IPS DF 19.7 (cell line): ENCODE measurements at places on chromosomes 7 and 10.

- DNase-seq, result no peak
Measured at GRCh38 chr7:99920149-99920548, 819 bp upstream of the TRIM4 start.

- DNase-seq, result no peak
Measured at GRCh38 chr7:50308203-50308531, 3.7 kb downstream of the IKZF1 start.

GRCh38 chr7:90236721-90237289, 8.2 kb upstream of the CFAP69 start:
- DNase-seq, result no peak

- DNase-seq, result no peak
Measured at GRCh38 chr10:116272440-116273283, at the start of gene GFRA1. Gene GFRA1, minus strand, starts transcription at chr10:116273206. Its CDS starts 1,177 bp downstream, at chr10:116272029.

- DNase-seq, result no peak
Measured at GRCh38 chr10:30151581-30152389, 92.4 kb upstream of the JCAD start.

DNA sequence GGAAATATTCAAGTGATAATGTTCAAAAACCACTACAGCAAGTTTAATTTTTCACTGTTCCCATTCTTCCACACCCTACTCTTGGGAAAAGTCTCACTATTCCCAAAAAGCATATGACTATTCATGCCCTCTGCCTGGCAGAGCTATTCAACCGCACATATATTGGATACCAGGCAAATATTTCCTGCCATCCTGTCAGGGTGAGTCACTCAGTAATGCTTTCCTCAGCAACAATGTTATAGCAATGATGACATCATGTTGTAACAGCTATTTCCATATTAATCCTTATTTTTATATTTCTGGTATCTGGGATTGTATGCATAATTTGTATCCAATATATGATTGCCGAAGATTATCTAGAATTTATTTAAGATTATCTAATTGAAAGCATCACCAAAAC, 114.0 kb upstream of the PLXDC2 start:
- DNase-seq, result no peak

GRCh38 chr10:25758041-25758457, 176.0 kb upstream of the MYO3A start:
- no peak for DNase-seq

DNA sequence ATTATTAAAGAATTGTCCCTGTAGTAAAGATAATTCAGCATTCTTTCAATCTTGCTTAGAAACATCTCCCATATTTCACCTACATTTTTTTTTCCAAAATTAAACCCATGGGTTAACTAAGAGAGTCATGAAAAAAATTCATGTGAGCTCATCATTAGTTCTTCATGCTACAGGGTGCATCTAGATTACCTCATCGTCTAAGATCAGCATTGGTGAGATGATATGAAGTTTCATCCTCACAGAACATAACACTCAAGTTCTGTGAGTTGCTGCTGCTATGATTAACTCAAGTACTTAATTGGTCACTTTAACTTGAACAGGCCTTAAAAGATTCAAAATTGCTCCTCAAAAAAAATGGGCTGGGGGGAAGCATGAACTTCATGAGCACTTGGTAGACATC, 50.0 kb downstream of the RAB11FIP2 start:
- DNase-seq, result no peak

DNA sequence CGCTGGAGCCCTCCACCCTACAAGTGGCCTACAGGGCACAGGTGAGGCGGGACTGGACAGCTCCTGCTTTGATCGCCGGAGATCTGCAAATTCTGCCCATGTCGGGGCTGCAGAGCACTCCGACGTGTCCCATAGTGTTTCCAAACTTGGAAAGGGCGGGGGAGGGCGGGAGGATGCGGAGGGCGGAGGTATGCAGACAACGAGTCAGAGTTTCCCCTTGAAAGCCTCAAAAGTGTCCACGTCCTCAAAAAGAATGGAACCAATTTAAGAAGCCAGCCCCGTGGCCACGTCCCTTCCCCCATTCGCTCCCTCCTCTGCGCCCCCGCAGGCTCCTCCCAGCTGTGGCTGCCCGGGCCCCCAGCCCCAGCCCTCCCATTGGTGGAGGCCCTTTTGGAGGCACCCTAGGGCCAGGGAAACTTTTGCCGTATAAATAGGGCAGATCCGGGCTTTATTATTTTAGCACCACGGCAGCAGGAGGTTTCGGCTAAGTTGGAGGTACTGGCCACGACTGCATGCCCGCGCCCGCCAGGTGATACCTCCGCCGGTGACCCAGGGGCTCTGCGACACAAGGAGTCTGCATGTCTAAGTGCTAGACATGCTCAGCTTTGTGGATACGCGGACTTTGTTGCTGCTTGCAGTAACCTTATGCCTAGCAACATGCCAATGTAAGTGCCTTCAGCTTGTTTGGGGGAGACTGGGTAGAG, at the start of gene COL1A2:
Gene COL1A2, plus strand, starts transcription at position 459 of the 704 bp plus-strand sequence. Its CDS starts 137 bp downstream, at position 596.
- no peak for DNase-seq

- no peak for DNase-seq
Measured at GRCh38 chr10:12742771-12743170, 258.7 kb downstream of the CCDC3 start.

GRCh38 chr10:88522715-88523114, 60.4 kb downstream of the RNLS start:
- DNase-seq, result no peak

GRCh38 chr7:121419201-121420148, 23.4 kb upstream of the FAM3C start:
- no peak for DNase-seq

GRCh38 chr7:107934991-107935770, 44.2 kb downstream of the DLD start:
- DNase-seq, result no peak
